ENCODE measurements at places on chromosomes 5 and 9.
A peak's percentile ranks its signal among the peaks of the same experiment; 100 is the strongest.

DNA sequence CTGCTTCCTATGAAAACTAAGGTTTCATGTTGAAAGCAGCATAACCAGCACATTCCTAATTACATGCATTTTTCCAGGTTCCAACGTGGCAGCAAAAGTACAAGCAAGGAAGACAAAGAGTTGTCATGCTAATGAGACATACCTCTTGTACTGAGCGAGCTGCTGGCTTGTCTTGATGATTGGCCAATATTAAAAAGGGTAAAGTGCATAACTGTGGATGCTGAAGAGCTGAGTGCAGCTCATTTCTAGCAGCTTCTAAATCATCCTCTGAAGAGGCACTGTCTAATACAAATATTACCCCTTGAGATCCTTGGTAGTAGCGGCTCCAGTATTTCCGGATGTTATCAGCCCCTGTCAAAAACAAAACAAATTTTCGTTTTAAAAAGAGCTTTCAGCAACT is 197.3 kb downstream of the ARL15 start:
- DNase-seq: no peak

DNA sequence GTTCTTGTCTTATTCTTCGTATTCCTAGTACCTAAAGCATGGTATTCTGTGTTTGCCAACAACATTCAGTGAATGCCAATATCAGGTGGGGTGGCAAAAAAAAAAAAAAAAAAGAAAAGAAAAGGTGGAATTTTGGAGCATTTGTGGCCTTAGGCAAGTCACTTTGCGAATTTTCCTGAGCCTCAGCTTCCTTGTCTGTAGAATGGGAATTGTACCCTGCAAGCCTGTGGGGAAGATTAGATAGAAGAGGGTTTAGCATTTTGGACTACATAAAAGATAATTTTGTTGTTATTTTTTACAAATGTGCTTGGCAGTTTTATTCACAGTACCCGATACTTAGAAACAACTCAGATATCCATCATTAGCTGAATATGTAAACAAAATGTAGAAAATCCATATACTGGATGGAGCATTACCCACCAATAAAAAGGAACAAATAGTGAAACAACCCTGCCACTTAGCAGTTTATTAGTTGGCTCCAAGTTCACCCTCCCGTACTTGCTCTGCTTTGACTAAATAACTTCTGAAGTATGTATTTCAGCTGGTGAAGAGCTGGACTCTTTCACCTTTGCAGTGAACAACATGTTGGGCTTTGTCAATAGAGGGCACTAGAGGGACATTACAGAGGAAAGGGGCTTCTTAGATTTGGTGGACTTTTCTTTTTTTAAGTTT is 13.6 kb downstream of the UBE2D2 start:
- DNase-seq: peak; percentile 55

DNA sequence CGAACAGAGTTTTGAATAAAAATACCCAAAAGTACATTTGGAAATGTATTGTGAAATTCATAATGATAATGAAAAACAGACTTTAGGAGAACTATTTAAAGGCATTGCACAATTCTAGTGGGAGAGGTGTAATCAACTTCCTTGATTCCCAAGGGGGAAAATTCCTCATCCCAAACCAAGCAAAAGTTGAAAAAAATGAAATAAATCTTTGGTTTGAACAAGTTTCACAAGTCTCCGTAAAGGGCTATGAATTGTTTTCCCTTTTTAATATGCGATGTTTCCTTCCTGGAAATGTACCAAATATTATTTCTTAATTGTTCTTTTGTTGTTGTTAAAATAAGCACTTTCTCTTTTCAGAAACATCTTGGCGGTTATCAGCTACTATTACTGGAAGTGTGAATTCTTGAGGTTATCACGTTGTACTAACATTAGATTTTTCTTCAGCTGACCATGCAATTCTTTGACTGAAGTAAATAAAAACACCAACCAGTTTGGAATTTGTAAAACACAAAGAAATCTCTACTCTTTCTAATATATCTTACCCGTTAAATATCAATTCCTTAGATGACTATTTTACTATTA is 59.3 kb downstream of the SVEP1 start:
- DNase-seq: peak; percentile 92

DNA sequence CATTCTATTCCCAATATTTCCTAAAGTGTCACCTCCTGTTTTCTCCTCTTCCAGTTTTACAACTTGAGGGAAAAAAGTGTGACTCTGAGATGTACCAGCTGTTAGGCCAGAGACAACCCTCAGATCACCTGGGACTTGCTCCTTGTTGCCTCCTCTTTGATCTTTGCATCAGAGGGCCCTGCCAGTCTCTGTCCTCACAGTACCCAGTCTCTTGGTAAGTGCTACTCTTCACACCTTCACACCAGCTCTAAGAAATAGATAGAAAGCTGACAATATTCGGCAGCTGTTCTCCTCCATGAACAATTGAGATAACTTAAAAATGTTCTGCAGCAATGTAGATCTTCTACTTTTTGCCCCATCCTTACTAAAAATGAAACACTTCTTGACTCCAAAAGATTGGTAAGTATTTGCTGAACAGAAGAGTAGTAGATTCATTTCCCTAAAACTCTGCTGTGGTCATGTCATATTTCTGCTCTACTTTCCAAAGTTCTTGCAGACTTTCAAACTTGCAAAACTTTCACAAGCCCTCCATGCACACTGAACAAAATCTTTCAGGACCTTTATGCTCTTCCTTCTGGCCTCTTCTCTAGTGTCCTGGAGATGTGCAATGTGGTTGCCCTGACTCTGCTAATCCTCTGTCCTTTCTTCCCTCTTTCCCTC is 188.6 kb downstream of the SNX18 start:
- DNase-seq: no peak

DNA sequence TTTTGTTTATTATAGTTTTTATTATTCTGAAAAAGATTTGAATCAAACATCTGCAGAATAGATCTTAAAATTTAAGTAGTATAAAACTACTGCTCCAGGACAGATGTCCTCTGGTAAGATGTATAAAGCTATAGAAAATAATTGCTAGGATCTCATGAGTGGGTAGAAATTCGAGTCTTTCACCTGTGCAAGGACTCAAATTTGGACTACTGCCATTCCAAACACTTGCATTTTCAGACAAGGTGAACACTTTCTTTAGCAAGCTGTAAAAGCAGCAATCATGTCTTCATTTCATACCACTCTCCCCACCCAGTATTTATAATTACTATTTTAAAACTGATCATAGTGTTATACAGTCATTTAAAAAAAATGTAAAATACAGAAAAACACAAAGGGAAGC is 20.7 kb downstream of the SKP2 start:
- DNase-seq: no peak

GRCh38 chr9:137365552-137366444 is 57.2 kb downstream of the EXD3 start:
- no peak for DNase-seq

- peak; percentile 42 for DNase-seq
These were observed 536 bp downstream of the FEM1C start for GRCh38 chr5:115544043-115544435.

- DNase-seq: no peak
These were observed 10.5 kb upstream of the ENDOG start for GRCh38 chr9:128807827-128808226.

DNA sequence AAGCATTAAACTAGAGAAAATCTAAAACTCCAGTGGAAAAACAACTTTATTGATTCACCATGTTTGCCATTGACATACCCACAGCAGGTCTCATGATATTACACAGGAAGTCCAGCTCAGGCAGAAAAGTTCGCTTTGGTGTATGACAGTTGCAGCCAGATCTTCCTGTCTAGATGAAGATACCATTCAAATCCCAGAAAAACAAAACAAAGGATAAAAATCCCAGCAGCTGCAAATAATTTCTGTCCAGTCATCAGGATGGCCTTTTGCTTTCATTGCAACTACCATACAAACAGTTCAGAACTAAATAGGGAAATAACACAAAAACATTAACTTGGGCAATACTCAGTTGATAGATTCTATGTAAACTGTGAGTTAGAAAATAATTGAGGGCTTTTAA is 136.0 kb upstream of the NREP start:
- DNase-seq: no peak

- DNase-seq: peak; percentile 81
These were observed 88.2 kb upstream of the NR3C1 start for GRCh38 chr5:143491646-143492045.

DNA sequence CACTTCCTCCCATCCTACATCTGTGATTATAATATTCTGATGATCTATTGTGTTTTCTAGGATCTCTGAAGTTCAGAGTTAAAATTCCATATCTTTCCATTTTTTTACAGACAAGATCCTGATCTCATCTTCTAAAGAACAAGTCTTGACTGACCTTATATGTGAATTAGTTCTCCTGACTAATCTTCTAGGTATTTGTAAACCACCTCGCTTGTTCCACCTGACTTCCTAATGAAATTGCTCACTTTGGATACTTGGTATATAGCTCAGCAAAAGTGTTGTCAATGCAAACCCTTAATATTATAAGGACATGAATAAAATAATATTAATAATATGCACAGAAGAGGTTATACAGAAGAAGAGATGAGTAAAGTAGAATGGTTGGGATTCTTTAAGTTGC is 68.2 kb upstream of the NR4A3 start:
- DNase-seq: no peak

DNA sequence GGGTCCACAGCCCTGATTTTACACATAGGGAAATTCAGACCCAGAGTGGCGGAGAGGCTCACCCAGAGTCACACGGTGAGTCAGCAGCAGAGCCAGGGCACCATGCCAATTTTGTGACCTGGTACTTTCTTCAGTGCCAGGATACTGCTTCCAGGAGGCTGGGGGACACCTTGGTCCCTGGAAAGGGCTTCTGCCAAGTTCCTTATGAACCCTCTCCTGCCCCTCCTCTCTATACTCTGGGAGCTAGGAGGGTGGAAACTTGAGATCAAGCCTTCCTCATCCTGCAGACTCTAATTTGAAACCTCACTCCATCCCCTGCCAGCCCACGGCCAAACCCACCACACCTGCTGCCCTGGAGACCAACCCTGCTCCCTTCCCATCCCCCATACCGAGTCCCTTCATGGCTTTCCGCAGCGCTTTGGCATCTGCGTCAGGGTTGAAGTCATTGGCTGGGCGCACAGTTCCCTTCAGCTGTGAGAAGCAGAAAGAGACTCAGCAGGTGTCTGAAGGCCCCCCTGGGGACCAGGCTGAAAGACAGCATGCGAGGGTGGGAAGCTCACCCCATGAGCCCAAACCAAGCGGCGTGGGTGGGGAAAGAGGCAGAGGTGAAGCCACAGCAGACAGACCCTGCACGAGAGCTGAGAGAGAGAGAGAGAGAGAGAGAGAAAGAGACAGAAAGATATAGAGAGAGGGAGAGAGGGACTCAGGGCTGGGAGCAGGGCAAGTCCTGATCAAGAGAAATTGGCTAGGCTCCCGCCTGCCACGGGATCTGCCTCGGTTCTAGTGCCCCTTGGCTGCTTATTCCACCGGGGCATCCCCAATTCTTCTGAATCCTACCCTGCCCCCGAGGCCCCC is 33.5 kb downstream of the ANXA6 start:
- no peak for DNase-seq

DNA sequence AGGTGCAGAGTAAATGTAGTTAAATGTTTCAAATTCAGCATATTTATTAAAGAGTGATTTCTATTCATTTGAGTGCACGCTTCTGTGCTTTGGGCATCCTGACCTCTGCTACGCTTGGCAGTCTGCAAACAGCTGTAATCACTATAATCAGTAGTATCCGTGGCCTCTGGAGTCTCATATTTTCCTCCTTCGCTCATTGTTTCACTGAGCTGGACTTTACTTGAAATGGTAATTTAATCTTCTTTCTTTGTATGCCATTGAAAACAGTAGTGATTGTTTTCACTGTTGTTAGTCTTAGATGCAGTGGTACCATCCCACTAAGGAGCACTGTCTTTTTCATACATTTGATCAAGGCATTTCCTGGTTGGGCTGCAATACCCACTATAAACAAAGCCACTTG is 43.5 kb upstream of the CAVIN4 start:
- no peak for DNase-seq

DNA sequence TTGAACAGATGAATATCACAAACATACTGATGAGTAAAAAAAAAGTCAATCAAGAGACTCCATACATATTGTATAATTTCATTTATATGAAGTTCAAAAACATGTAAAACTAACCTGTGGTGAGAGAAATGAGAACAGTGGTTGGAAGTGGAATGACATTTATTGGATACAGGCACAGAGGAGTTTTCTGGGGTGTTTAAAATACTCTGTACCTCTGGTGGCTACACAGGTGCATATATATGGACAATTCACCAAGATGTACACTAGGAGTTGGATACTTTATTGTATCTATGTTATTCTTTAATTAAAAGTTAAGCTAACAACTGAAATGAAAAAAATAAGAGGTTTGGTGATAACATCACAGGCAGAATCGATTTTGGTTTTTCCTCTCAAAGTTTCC is 14.1 kb downstream of the FOXD1 start:
- DNase-seq: no peak

GRCh38 chr5:1363581-1363980 is 18.7 kb upstream of the CLPTM1L start:
- no peak for DNase-seq

- peak; percentile 64 for DNase-seq
These were observed 275.0 kb downstream of the ARHGEF28 start for GRCh38 chr5:73901043-73901442.

GRCh38 chr9:96219026-96219899 is 82.7 kb downstream of the HSD17B3 start:
- DNase-seq: peak; percentile 19

- no peak for DNase-seq
These were observed 2.8 kb upstream of the ENTREP1 start for GRCh38 chr9:69322256-69322655.

GRCh38 chr5:94402096-94402495 is 216.3 kb downstream of the KIAA0825 start:
- DNase-seq: no peak

GRCh38 chr9:134214766-134215419 is 50.5 kb upstream of the RNU6ATAC start:
- DNase-seq: no peak

- DNase-seq: peak; percentile 96
These were observed 117.2 kb downstream of the APBA1 start for GRCh38 chr9:69554945-69555344.

DNA sequence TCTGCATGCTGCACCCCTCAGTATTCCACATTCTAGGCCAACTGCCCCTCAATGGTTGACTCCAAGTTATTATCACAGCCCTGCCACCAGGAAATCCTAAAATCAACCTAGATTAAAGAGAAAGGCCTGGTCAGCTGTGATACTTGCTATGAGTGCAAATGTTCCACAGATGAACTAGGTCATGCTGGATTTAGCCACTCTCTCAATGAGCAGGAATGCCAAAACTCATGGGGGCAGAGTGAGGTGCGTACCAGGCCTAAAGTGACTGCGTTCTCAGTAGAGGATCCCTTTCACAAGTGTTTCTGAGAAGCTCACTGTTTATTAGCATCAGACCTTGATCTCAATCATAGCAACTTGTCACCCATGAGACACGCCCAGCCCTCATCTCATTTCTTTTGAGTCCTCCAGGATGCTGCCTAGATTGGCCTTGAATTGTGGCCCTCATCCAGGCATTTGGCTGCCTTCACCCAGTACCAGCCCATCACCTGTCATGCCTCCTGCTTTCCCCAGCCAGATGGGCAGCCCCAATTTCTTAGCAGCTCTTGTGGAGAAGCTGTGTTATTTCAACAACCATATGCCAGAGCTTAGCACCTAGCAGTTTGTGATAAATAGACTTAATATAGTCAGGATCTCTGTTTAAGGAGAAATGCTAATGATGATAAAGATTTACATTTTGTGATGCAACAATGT is 383.9 kb downstream of the CTNND2 start:
- no peak for DNase-seq

All from amniotic epithelial cell (primary cell).